ENCODE measurements at places on chromosomes 11 and 22.

DNA sequence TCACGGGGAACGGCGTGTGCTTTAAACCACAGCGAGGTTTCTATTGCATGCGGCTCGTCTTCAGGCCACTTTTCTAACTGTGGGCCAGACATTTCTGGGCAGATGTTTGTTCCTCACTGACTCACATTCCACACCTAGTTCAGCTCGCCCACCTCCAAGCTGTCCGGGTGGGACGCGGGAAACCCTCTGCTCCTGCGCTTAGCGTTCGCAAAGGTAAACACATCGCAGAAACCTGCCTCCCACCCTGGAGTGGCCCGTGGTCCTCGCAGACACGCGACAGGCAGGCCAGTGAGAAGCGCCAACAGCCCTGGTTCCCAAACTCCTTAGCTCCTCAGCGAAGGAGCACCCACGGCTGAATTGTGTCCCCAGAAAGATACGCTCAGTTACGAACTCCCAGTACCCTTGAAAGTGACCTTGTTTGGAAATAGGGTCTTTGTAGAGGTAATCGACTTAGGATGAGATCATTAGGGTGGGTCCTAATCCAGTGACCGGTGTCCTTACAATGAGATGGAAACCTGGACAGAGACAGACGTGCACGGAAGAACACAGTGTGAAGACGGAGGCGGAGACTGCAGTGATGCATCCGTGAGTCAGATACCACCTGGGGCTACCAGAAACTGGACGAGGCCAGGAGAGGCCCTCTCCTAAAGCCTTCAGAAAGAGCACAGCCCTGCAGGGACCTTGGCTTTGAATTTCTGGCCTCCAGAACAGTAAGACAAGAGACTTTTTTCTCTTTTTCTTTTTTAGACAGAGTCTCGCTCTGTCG, 82.7 kb downstream of the CELSR1 start:
- peak; percentile 72 for DNase-seq

DNA sequence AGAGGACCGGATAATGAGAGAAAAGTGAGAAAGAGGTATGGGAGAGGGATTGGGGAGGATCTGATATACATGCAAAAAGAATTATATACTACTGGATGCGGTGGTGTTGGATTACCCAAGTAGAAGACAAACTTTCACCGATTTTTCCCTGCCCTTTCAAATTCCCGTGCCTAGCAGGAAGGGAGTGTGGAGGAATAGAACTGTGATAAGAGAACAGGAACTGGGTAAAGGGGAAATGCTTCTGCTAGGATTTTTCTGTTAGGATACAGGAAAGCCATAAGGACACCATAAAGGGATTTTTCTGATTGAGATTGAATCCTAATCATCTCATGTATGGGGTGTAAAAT, 480 bp upstream of the MTMR2 start:
- DNase-seq, result peak; percentile 17

DNA sequence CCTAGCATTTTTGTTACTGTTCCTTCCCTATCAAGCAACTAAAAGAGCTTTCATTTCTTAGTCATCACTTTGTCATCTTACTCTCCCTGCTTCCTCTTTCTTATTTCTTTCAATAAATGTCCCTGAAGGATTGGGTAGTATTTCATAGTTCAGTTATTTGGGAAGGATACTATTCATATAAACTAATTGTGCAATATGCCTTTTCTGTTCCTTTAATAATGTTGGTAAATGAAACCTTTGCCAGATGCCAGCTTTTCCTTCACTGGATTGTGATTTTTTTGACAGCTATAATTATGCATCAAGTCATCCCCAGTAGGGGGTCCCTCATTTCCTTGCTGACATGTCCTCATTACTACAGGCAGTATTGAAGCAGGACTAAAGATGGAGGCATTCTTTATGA, 101.7 kb downstream of the ATM start:
- DNase-seq, result no peak

DNA sequence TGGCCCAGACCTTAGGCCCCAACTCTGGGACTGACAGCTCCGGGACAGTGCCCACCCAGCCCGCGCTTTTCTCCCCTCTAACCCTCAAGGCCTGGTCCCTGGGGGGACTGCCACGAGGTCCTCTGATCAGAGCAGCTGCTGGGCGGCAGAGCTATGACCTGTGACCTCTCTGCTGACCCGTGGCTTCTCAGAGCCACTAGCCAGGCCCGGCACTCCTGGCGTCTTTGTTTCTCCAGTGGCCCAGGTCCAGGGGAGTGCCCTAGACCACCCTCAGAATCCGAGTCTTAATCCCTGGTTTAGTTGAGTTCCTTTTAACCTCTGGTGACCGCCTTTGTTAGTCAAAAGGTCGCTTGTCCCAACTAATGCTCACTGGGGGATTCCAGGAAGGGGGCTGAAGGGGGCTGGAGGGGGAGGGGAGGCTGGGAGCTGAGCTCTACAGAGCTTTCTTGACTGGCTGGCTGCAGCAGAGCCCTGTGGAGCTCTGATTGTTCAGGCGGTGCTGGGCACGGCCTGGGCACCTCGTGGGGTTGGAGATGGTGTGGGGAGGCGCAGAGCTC, 1.2 kb downstream of the FBLN1 start:
- no peak for DNase-seq

GRCh38 chr11:131371791-131372104, 1.3 kb downstream of the NTM start:
- no peak for DNase-seq

DNA sequence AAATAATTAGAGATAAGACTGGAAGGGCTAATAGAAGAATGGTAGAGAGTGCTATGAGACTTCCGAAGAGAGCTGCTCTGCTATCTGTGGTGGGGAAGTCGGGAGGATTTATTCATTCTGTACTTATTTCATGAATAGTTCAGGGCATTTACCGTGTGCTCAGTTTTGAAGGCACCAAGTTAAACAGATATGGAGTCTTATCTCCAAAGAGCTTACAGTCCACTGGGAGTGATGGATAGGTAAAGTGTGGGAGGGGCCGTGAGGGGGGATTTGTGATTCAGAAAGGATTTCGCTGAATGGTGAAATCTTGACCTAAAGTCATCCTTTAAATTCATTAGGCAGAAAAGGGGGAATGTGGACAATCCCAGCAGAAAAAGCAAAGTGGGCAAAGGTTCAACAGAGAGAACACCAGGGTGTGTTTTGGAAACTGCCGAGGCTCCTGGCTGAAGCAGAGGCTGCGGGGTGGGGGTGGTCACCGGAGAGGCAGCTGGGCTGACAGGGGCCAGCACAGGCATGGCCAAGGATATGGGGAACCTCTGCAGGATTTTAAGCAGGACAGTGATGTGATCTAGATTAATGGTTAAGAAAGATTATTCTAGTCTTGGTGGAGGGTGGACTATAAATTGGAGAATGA, 91.2 kb downstream of the UBASH3B start:
- no peak for DNase-seq

Measured in RCC 7860 (cell line).